HS-5 (cell line): ENCODE measurements at places on chromosomes 11 and 22.
A peak's percentile ranks its signal among the peaks of the same experiment; 100 is the strongest.

DNA sequence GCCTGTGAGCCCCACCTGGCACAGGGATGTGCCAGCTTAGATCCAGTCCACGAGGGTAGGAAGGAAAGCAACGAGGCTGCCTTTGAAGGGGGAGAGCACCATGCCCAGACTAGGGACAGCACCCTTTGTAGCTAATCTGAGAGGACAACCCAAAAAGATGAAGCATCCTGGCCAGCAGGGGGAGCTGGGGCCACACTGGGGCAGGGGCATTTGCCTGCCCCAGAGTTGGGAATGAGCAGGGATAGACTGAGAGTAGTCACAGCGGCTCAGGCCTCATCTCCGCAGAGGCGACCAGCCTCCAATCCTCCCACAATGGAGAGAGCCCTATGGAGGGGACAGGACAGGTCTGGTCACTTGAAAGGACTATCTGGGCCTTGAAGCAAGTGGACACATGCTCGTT lies 16.4 kb downstream of the LMO1 start:
- no peak for DNase-seq

- no peak for DNase-seq
Observed at GRCh38 chr11:113273720-113274119, 40.7 kb upstream of the TTC12 start.

GRCh38 chr11:23398052-23398451 lies 537.8 kb upstream of the CCDC179 start:
- DNase-seq, result no peak

DNA sequence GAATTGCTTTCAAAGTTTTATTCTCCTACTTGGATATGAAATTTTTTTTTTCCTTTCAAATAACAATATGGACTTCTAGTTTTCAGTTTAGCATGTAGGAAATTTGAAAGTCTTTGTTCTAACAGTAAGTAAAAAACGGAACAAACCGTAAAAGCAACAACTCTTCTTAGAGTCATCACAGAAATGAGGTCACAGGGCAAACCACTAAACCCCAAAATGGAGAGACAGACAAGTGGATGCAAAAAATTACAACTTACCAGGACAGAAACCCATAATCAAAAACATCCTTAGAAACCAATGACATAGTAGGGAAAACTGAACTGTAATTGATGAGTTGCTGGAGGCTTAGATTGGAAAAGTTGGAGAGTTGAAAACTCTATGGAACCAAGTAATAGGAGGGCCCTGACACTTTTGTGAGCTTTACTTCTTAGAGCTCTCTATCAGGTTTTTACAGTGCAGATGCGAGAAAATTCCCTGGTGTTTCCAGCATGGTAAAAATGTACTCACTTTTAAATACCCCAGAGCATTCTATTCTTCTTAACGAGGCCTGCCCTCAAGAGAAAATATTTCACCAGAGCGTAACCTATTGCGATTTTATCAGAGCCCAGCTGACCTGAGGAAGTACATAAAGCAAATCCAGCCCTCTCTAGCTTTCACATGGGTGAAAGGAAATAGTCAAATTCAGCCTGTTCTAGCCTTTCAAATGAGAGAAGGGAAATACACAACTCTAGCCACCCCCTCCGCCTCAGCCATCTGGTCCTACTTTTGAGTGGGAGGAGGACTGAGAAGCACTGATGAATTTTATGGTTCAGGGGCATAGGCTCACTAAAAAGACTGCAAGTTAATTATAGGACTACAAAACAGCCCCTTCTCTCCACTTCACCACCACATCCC lies 39.1 kb downstream of the CASP12 start:
- no peak for DNase-seq

DNA sequence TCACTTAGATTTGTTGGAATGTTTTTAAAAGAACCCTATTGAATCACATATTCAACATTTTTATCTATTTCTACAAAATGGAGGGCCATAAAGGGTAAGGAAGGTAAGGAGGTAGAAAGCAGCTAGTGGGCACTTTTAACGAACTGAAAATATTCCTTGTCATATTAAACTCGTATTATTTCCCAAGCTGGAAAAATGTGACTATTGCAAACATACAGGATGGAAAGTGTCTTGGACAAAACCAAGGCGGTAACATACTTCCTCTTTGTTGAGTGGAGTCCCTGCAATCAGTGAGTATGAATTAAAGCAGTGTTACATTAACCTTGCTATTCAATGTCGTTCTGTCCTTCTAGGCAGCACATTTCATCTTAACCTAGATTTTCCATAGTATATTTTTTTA lies 165.6 kb downstream of the RCN1 start:
- DNase-seq, result no peak

GRCh38 chr22:48857202-48857805 lies 970.4 kb downstream of the BRD1 start:
- no peak for DNase-seq

GRCh38 chr11:95229199-95229992 lies 1.6 kb downstream of the SESN3 start:
- DNase-seq, result no peak

DNA sequence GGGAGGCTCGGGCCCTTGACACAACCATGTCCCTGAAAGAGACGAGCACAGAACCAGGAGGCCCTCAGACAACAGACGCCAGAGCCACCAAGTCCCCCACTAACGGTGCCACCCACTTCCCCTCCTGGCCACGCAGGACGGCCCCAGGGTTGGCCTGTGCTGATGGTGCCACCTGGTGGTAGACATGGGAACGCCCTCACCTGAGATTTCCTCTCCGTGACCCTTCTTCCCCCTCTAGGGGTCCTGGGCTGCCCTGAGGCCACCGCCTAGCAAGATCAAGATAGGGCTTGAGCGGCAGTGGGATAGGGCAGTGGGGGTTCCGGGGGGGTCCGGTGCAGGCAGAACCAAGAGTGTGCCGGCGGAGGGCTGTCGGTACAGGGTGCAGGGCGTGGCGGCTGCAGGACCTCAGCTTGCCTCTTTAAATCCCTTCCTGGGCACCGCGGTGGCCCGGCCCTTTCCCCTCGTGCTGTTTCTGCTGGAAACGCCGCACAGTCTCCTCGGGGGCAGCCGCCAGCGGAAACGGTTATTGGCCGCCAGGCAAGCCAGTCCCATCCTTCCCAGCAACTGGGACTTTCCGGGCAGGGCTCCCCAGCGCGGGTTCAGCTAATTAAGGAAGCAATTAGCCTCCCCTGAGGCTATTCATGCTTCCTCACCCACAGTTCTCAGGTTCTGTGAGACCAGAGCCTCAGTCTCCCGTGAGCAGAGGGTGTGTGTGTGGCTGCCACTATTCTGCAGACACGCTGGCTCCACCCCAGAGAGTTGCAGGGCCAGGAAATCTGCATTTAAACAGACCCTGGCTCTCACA lies 5.5 kb upstream of the NFAM1 start:
- no peak for DNase-seq

DNA sequence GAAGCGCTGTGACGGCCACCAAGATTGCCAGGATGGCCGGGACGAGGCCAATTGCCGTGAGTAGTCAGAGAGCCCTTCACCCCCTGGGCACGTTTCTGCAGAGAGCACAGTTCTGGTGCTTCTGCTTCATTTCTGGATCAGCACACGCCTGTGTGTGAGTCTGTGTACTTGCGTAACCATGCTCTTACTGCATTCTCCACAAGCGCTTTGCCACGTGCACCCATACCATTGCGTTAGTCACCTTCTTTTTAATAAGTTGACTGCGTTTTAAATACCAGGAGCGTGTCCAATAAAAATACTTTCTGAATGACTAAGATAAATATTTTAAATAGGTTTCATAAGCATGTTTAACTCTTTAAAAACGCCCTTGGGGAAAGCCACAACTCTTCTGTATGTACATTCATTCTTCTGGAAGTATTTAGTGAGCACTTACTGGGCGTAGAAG lies 143.0 kb upstream of the SORL1-AS1 start:
- DNase-seq, result peak; percentile 94

GRCh38 chr11:120574876-120575275 lies 63.3 kb downstream of the GRIK4 start:
- no peak for DNase-seq

DNA sequence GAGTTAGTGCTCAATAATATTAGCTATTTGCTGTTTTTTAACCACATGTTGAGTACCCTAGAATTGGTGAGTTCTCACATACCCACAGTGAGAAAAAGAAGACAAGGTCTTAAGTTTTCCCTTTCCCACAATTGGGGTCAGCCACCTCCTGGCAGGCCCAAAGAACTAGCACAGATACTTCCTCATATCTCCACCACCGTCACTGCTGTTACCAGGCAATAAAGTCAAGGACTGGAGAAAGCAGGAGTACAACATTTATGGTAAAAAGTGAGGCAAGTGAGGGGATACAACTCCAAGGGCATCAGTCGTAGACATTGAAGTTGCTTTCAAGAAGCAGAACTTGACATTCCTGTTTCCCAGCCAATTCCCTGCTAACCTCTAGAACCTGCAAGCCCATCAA lies 19.6 kb downstream of the ELP4 start:
- no peak for DNase-seq

DNA sequence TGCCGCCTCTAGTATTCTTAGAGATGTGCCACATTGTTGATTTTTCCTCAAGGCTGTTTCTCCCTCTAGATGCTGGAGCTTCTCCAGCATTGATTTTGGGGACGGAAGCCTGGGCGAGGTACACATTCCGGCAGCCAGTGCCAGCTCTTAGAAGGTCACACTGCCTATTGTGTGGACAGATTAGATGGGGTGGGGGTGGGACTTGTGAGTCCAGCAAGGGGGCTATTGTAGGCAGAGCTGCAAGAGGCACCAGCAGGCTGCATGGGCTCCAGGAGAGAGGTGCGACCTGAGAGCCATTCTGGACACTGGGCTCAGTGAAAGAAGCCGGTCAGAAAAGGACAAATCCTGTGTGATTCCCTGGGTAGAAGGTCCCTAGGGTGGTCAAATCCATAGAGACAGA lies 12.4 kb downstream of the C11orf21 start:
- DNase-seq, result no peak

DNA sequence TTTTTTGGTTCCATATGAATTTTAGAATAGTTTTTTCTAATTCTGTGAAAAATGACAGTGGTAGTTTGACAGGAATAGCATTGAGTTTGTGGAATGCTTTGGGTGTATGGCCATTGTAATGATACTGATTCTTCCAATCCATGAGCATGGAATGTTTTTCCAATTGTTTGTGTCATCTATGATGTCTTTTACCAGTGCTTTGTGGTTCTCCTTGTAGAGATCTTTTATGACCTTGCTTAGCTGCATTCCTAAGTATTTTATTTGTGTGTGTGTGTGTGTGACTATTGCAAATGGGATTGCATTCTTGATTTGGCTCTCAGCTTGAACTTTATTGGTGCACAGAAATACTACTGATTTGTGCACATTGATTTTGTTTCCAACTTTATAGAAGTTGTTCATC lies 3.0 kb upstream of the CSF2RB start:
- no peak for DNase-seq

DNA sequence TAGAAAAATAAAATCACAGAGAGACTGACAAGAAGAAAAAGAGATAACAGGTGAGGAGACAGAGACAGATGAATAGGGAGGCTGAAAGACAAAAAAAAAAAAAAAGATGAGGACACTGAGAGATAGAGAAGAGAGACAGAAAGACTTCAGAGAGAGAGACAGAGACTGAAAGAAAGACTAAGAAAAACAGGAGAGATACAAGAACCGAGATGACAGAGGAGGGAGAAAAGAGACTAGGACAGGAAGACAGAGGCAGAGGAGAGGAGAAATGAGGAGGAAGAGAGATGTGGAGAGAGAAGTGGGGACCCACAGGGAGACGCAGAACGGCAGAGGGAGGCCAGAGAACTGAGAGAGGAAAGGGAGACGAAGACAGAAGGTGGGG lies 771 bp downstream of the GPR83 start:
- DNase-seq, result no peak

GRCh38 chr11:127875131-127875530 lies 712.2 kb downstream of the ETS1 start:
- no peak for DNase-seq

DNA sequence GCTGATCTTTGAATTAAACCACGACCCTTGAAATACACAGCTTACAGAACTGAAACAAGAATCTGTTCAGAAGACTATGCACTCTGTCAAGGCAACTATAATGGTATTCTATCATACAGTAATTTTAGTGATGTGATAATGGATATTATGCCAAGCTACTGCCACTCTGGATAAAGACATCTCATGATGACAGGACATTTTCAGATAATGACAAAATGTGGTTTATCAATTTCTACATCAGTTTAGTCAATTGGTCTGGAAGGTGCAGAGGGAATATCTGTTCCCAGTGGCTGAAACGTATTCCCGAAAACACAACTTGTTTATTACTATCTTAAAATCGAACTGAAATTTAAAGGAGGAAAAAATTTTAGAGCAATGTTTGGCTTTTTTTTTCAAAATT lies 1009.6 kb upstream of the CCDC90B start:
- no peak for DNase-seq
